CD4-positive, alpha-beta T cell treated with Interleukin-15 for 4 hours (primary cell): ENCODE measurements at places on chromosomes 4 and X.

- no peak for DNase-seq
Observed at GRCh38 chrX:121864561-121864960, 817.2 kb downstream of the GLUD2 start.

GRCh38 chr4:24477919-24478318 lies 106.4 kb downstream of the DHX15 start:
- no peak for DNase-seq

DNA sequence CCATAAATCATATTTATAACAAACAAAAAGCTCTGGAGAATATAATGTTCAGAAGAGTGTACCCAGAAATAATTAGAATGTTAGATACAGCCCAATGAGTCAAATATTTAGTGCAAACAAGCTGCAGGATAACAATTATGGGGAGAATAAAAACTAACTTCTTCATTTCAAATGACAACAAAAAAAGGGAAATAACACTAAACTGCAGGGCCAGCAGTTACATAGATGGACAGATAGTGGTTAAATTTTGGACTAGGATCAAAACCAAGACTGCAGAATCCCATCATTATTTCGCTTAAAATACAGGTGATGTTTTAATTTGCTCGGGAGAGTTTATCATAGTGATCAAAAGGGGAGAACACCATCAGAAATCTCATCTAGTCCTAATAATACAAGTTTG lies 617 bp upstream of the GPR34 start:
- no peak for DNase-seq

DNA sequence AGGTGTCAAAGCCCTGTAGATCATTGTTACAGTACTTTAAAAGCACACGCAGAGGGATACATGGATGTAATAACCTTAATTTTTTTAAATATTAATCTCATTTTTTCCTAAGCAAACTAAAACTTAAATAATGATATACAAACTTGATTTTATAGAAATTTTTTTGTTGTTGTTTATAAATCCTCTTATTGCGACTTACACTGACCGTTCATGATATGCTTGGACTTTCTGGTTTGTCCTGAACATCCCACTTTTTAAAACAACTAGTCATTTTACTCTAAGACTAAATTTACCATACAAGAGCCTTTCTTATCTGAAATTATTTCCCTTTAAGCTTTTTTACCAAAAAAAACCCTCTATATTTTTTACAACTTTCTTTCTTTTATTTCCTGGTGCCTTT lies 2106.0 kb downstream of the PCDH7 start:
- DNase-seq, result no peak

DNA sequence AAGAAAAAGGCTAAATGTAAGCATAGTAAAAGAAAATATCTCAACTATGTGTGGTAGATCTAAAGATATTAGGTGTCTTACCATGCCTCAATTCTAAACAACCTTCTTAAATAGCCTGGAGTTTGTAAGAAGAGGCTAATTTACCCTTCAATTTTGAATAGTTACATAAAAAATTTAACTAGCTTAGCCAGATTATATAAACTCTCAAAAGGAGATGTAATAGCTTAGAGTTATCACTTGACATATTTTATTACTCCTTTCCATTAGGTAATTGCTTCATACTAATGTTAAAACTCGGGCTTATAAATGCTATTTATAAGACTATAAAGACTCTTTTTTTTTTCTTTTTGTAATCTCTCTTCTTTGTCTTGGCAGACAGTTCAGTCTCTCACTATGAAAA lies 297.5 kb upstream of the PABPC4L start:
- DNase-seq, result no peak

DNA sequence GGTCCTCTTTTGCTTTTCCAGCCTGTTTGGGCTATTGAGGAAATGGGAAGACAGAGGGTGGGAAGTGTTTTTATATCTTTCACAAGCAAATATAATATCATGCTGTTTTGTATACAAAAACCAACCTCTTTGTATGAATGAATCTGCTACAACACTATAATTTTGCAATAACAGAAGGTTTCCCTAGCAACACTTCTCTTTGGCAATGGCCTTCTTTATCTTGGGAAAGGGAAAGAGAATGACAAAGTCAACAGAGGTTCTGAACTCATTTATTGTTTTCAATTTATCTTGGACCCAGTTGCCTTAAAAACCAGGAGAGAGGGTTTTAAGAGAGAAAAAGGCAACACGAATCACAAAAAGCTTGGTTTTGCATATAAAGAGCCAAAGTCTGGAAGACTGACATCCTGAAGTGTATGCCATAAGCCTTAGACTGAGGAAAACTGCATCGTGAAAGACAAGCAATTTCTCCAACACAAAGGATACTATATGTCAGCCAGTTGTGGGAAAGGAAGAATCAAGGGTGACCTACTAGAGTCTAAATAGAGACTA lies 121.8 kb upstream of the FAM241A start:
- DNase-seq, result no peak

- no peak for DNase-seq
Observed at GRCh38 chrX:22247169-22247568, 25.5 kb upstream of the CBLL2 start.

DNA sequence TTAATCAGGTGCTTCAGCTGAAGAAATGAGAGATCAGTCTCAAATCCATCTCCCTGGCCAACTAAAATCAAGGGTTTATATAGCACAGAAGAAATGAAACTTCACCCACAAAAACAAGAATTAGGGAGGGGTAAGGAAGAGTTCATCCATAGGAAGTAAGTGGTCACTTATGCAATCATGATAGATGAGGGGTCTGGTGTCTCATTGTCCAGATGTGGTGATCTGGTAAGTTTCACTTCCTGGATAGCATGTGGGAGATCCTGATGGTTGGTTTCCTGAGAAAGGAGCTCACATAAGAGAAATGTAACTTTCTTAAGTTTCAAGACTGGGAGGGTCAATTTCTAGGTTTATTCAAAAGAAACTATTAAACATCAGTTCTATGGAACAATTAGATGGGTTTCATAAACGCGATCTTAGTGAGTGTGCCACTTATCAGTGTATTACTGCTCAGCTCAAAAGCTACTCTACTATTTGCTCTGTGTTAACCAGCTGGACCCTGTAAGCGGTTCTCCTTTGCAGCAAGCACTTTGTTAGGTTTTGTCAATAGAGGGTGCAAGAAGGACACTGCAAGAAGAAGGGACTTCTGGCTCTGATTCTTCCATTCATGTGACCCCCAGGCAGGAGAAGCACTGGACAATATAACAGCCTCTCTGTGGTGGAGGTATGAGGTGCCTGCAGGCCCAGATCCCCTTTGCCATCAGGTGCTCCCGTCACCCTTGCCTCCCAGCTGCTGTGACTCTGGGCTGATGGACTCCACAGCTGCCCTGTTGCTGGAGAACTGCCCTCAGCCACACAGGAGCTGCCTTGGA lies 35.4 kb upstream of the HPSE start:
- DNase-seq, result no peak

DNA sequence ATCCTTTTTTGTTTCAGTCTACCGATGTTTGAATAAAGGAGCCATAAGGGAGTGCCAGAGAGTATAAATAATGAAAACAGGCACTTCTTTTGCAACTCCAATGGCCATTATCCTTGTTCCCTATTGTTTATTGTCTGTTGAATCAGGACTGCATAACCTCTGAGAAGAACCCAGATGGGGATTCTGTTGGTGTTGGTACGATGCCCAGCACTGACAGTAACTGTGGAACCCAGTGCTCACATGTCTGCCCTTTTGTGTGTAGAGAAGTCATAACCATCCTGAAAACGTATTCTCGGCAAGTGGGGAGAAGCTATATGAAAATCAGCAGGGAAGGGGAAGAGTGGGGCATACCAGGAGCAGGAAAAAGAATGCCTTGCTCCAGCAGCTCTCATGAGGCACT lies 195.1 kb upstream of the EDNRA start:
- no peak for DNase-seq

GRCh38 chr4:1604181-1604705 lies 79.9 kb downstream of the FAM53A start:
- DNase-seq, result no peak

GRCh38 chr4:110119337-110119736 lies 79.1 kb downstream of the ELOVL6 start:
- DNase-seq, result no peak
